ENCODE measurements at places on chromosomes 7 and 10.

- no peak for DNase-seq
These were observed 25.7 kb upstream of the SEC61A2 start for GRCh38 chr10:12103802-12104201.

GRCh38 chr10:65496541-65496940, 1429.3 kb upstream of the LRRTM3 start:
- no peak for DNase-seq

- DNase-seq = no peak
These were observed 14.9 kb upstream of the SP4 start for GRCh38 chr7:21412957-21413356.

GRCh38 chr10:111281516-111281915, 204.7 kb downstream of the ADRA2A start:
- DNase-seq = no peak

GRCh38 chr7:117110480-117111315, 157.4 kb downstream of the ST7 start:
- peak; percentile 16 for DNase-seq

- DNase-seq = no peak
These were observed 35.8 kb downstream of the CREB3L2 start for GRCh38 chr7:137965942-137966640.

DNA sequence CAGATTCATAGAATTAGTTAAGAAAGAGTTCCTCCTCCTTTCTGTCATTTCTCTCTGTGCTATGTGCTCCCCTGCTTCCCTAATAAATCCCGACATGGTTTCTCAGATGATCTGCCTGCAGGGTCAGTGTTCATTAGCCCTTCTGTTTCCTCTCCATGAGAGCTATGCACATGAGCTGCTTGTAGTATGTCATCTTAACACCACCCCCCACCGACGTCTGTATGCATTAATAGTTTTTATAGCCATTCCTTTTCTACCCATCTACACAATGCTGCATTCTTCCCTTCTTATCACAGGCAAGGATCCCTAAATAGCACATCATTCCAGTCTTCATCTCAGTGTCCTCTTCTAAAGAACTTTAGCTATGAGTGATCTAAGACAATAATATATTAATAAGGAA, 809.1 kb downstream of the ANKRD7 start:
- no peak for DNase-seq
